NCI-H187 (cell line): ENCODE measurements at places on chromosomes 16 and 17.

DNA sequence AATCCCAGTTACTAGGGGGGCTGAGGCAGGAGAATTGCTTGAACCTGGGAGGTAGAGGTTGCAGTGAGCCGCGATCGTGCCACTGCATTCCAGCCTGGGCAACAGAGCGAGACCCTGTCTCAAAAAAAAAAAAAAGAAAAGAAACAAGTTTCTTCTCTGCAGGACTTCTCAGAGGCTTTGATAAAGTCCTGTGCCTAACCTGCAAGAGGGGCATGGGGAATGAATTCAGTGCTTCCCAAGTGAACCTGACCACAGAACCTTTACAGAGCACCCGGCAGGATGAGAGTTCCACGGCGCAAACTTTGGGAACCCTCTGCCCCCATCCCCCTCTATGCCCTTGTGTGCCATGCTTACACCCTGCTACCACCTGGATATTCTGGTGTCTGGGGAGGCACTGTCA lies 17.9 kb downstream of the ITGB4 start:
- DNase-seq, result no peak

- DNase-seq, result no peak
Observed at GRCh38 chr17:1087381-1088241, 90.7 kb downstream of the TIMM22 start.

GRCh38 chr16:85735225-85735635 lies 15.7 kb downstream of the C16orf74 start:
- no peak for DNase-seq

DNA sequence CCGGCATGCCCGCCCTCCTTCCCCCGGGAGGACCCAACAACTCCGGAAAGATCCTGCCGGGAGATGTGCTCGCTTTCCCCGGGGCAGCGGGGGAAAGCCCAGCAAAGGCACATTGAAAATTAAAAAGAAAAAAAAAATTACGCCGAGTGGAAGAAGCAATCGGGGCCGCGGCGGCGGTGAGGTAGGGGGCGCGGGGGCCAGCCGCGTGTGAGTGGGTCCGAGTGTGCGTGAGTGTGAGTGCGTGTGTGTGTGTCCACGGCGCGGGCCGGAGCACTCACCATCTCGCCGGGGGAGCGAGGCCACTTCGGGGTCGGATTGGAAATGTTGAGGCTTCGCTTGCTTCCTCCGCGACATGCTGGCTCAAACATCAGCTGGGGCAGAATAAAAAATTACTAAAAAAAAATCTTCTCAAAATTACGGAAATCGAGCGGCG lies at the start of gene SALL1:
SALL1 (minus strand) TSS at position 383 of the 433 bp plus-strand sequence; CDS start at position 354, 29 bp downstream.
- no peak for DNase-seq

- DNase-seq, result no peak
Observed at GRCh38 chr16:59391617-59392364, 657.7 kb upstream of the GOT2 start.

GRCh38 chr17:83151056-83151441 lies 71.6 kb downstream of the METRNL start:
- DNase-seq, result no peak

DNA sequence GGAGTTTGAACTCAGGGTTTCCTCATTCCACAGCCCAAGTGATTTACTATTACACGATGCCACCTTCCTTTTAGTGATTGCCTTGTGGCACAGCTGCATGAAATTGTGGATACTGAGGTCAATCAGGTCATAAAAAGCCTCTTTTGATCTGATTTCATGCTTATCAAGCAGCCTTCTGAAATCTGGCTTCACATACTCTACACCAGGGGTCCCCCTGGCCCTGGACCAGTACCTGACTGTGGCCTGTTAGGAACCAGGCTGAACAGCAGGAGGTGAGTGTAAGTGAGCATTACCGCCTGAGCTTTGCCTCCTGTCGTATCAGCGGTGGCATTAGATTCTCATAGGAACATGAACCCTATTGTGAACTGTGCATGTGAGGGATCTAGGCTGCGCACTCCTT lies 13.8 kb downstream of the SLFN5 start:
- DNase-seq, result no peak

DNA sequence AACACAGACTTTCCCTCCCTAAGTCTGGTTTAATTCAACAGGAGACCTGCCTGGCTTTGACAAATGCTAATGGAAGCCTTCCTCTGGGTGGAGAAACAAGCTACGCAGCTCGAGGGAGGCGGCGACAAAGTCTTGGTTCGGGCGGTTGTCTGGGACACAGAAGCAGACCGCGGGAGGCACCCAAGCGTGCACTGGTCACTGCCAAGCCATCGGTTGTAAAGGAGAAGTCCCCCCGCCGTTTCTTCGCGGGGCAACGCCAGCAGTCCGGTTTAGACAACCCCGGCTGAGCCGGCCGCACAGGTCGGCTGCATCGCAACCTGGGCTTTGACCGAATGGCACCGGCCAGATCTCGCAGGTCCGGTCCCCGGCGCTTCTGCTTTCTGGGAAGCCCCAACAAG lies 586 bp downstream of the GLYR1 start:
- DNase-seq, result no peak

- DNase-seq, result no peak
Observed at GRCh38 chr17:17538417-17539391, 42.5 kb upstream of the RASD1 start.

DNA sequence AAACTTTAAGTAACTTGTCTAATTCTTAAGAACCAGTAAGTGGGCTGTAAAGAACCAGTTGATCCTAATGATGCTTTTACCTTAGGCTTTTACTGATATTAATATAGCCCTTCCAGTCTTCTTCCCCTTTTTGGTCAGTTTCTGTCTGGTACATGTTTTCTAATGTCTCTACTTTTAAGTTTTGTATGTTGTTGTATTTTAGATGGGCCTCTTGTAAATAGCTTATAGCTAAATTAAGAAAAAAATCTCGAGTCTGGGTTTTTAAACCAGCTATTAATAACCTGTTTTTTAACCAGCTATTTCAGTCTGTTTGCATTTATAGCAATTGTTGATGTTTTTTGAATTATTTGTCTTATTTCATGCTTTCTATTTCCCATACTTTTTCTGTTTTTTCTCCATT lies 79.0 kb downstream of the PITPNC1 start:
- DNase-seq, result no peak
